ENCODE measurements at places on chromosomes 12 and 14.

GRCh38 chr14:101200008-101200649 is 296.6 kb upstream of the RTL1 start:
- no peak for DNase-seq

GRCh38 chr12:60263836-60264493 is 668.1 kb downstream of the SLC16A7 start:
- DNase-seq: no peak

DNA sequence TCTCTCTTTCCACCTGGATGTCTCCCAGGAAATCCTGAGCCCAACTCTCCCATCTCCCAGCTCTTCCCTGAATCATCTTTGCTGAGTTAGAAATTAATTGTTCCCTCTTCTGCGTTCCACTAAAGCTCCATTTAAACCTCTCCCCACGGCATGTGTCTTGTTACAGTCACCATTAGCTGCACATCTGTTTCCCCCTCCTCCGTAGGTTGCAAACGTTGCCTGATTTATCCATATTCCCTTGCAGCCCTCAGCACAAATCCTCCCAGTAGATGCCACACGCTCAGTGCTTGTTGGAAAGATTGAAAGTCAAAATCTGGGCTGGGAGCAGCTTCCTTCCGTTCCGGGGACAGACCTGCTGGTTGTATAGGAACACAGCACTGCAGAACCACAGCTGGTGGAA is 90.4 kb downstream of the SLC24A4 start:
- DNase-seq: no peak

DNA sequence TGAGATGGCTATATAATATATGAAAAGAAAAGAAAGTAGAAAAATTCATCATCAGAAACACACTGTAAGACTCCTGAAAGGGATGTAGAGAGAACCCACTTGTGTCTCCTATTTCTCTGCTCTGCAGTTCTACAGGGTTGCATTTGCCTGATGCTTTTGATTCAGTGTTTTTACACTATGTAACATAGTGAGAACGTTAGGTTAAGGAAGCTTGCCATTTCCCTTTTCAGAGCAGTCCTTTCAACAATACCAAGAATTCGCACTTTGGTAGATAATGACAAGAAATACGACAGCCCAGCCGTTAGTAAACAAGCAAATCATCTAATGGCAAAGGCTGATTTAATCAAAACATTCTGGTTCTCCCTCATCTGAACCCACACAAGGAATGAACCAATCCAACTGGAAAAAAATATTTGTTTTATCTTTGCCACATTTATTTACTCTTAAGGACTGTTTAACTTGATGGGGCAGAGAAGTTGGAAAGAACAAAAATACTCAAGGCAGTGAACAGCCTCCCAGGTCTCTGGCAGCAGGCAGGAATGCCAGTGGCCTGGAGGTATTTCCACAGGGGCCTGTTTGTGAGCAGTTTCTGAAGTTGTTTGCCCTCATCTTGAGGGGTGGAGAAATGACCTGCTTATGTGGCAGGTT is 30.8 kb upstream of the SOCS2 start:
- DNase-seq: no peak

- no peak for DNase-seq
Measured at GRCh38 chr12:111066744-111067437, 146.5 kb upstream of the MYL2 start.

GRCh38 chr14:23588884-23589598 is 10.5 kb upstream of the JPH4 start:
- peak; percentile 74 for DNase-seq

- no peak for DNase-seq
Measured at GRCh38 chr14:81655423-81656314, 122.0 kb upstream of the SEL1L start.
